SJCRH30 (cell line): ENCODE measurements at places on chromosomes 7 and 10. TPM values are rescaled to one million over a fixed set of nuclear protein-coding genes. Genes with fewer than 3 reads are reported as not detected.

ATOH7 gene
- 0.13 TPM in 1 of 2 replicates, not detected in the other for total RNA-seq

MRLN gene
- total RNA-seq = 10.5 and 16.0 TPM in 2 replicates

STRIP2 gene
- total RNA-seq = 11.4 and 16.7 TPM in 2 replicates

NOBOX gene
- total RNA-seq = not detected in 2 replicates

SEMA4G gene
- 2.5 and 3.0 TPM in 2 replicates for total RNA-seq
